NCI-H2171 treated with DMSO at 0.1 percent for 48 hours (cell line): ENCODE measurements at places on chromosomes 6 and 20.

DNA sequence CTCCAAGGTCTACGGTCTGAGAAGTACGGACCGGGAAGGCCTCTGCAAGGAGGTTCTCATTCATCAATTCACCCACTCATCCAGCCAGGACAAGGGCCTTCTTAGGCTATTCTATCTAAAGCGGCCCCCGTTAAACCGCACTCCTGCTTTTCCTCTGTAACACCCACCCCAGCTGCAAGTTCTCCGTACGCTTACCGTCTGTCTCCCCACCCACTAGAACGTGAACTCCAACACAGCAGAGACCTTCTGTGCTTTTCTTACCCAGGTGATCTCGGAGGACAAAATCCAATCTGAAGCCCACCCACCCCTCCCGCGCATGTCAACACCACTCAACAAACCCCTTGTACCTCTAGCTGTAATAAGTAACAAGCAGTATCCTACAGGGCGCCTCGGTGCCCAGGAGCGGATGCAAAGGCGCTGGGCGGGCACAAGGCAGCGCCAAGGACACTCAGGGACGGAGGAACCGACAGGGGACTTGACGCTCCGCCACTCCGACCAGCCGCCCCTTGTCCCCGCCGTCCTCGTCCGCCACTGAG lies 351 bp downstream of the AURKA start:
- DNase-seq, result peak; percentile 64

DNA sequence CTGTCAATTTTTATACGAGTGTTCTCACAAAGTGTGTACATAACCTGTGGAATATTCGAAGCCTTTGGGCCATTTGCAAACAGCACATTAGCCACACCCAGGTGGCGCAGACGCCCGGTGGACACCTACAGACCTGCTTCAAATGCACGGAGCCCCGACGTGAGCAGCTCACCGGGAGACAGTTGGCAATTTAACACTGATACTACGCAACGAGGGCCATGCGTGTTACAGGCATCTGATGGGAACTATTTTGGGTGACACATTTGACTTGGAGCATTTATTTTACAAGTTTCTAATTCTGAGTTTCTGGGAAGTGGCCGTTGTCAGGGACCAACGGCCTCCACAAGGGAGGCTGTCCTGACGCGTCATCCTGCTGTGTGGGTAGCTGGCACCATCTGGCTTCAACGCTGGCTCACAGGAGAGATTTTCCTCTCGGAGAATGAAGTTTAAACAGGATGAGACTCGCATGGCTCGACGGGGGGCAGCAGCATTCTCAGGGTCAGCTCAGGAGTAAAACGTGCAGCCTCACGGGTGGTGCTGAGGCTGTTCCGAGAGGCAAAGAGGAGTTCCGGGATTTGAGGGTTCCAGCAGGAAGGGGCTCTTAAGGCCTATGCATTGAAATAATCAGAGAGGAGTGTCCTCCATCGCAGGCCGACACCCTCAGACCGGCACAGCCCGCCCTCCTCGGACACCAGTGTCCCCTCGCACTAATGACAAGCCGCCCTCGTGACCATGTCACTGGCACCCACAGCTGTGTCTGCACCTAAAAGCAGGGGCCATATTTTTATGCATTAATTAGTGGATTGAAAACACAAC lies 207.4 kb downstream of the DLL1 start:
- DNase-seq, result peak; percentile 77

DNA sequence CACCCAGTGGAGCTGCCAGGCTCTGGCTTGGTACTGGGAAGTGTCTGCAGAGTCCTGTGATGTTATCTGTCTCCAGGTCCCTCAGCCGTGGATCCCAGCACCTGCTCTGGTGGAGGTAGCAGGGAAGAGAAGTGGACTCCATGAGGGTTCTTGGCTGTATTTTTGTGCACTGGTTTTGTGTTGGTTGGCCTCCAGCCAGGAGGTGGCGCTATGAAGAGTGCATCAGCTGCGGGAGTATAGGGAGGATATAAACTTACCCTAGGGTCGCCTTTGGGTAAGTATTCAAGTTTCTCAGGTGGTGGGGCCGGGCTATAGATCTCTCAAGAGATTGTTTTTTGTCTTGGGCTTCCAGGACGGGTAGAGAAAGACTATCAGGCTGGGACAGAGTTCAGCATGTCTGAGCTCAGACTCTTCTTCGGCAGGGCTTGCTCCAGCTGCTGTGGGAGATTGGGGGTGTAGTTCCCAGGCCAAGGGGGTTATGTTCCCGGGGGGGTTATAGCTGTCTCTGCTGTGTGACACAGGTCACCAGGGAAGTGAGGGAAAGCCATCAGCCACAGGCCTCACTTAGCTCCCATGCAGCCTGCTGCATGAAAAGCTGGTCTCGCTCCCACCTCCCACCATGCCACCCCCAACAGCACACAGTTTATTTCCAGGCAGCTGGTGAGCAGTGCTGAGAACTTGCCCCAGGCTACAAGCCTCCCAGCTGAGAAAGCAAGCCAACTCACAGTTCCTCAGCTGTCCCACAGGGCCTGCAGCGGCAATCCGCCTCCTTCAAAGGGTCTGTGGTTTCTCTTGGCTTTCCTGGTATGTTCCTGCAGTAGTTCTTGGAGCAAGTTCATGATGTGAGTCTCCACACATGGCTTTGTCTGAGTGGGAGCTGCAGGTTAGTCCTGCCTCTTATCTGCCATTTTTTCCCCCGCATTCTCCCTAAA lies 115.7 kb downstream of the AIG1 start:
- no peak for DNase-seq

- no peak for DNase-seq
These were observed 1.1 kb upstream of the CD109 start for GRCh38 chr6:73694711-73695411.

DNA sequence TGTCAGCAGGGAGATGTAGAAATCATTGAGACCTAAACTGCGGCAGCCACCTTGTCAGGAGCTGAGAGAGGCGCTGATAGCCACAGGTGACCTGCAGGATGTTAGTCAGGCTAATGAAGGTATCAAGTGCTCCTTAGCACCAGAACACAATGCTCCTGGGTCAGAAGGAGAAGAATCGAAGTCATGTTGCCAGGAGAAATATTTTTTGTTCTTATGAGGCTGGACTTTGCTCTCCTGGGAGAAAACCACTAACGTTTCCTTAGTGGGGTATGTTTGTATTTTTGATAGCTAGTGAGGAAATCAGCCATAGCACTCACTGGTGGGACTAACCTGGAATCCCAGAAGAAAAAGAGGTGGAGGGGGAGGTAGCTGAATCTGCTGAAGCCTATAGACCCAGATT lies 120.9 kb upstream of the LRFN2 start:
- no peak for DNase-seq

DNA sequence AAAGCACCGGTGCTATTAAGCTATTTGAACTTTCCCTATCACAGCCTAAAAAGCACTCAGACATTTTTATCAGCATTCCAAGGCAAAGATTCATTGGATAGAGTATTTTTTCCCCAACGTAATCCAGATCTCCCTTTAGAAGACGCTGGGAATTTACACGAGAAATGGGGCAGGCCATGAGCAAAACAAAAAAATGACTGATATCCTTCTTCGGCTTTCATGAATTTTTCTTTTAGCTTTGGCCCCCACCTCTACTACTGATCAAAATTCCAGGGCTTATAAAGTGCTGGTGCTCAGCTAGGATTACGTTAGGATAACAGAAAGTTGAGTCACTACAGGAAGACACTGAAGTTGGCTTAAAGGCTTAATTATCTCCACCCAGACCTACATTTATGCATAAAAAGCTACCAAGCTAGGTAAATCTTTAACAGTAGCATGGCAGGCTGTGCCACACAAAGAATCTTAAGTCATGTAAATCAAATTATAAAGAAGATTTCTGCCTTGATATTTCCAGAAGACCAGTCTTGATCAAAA lies 418.5 kb upstream of the BTBD3 start:
- no peak for DNase-seq

DNA sequence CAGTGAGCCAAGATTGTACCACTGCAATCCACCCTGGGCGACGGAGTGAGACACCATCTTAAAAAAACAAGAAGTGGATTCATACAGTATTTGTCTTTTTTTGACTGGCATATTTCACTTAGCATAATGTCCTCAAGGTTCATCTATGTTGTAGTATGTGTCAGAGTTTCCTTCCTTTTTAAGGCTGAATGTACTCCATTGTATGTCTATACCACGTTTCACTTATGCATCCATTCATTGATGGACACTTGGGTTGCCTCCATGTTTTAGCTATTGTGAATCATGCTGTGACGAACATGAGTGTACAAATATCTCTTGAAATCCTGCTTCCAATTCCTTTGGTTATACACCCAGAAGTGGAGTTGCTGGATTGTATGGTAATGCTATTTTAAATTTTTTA lies 28.9 kb upstream of the FAM83D start:
- no peak for DNase-seq

- DNase-seq, result peak; percentile 12
These were observed 21.4 kb upstream of the AKIRIN2 start for GRCh38 chr6:87723170-87724078.

DNA sequence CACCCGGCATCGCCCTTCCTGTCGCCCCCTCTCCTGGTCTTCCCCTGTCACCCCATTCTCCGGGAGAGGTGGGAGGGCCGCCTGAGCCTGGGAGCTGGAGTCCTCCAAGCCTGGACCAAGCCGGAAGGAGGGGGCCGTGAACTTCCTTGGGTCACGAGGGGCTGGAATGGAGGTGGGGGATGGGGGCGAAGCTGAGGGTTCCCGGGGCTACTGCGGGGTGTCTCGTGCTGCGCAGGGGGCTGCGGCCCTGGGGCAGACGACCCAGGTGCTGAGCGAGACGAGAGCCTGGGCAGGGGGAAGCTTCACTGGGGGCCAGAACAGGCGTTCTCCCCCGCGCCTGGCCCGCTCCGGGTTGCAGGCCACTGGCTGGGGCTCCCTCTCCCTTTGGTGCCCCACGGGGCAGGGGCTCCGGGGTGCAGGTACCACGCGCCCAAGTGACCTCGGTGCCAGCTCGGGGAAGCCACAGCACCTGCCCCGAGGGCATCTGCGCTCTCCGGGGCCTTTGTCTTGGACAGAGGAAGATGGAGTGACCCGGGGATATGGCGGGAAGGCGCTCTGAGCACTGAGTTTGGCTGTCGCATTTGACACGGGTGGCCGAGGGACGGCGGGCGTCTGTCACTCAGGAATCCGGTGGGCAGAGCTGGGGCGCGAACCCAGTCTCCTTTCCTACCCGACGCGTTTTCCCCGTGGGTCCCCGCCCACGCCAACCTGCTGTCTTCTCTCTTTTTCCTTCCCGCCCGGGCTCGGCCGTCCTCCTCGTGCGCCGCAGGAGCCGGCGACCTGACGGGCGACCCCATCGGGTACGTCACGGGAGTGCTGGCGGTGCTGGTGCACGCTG lies 1.2 kb downstream of the SLC35D3 start:
- DNase-seq, result no peak

DNA sequence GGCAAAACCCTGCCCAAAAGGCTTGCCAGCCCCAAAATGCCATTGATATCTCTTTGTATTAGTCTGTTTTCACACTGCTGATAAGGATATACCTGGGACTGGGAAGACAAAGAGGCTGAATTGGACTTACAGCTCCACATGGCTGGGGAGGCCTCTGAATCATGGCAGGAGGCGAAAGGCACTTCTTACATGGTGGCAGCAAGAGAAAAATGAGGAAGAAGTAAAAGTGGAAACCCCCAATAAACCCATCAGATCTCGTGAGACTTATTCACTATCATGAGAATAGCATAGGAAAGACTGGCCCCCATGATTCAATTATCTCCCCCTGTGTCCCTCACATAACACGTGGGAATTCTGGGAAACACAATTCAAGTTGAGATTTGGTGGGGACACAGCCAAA lies 28.6 kb downstream of the MBOAT1 start:
- no peak for DNase-seq

- DNase-seq, result no peak
These were observed 44.2 kb downstream of the BMP6 start for GRCh38 chr6:7770111-7770510.

- DNase-seq, result no peak
These were observed 100.4 kb downstream of the JAG1 start for GRCh38 chr20:10573273-10573950.

- no peak for DNase-seq
These were observed 673.1 kb downstream of the HTR1B start for GRCh38 chr6:76790045-76790796.

- no peak for DNase-seq
These were observed 17.5 kb upstream of the SIRPA start for GRCh38 chr20:1877609-1878200.

- DNase-seq, result peak; percentile 51
These were observed 1.5 kb downstream of the SLC9A8 start for GRCh38 chr20:49814057-49814694.

- peak; percentile 38 for DNase-seq
These were observed 122.6 kb downstream of the HIVEP2 start for GRCh38 chr6:142822383-142822782.
